CD4-positive, alpha-beta T cell treated with Interleukin-17A for 1 hour (primary cell): ENCODE measurements at places on chromosomes 2 and 18.

GRCh38 chr2:138615257-138615656, 113.7 kb downstream of the SPOPL start:
- no peak for DNase-seq

GRCh38 chr2:49770919-49771318, 616.6 kb upstream of the FSHR start:
- DNase-seq, result no peak

DNA sequence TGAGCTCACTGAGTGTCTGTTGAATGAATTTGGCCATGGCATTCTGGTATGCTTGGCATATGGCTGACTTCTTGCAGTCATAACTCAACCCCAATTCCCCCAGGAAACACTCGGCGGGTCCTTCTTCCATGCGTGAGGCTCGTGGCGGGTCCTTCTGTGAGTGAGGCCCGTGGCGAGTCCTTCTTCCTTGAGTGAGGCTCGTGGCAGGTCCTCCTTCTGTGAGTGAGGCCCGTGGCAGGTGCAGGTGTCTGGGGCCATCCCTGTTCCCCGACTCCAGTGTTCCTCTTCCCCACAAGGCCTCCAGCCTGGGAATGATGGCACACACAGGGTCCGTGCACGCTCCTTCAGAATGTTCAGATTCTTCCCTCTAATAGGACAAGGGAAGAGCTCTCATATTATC, 169.0 kb downstream of the EIPR1 start:
- no peak for DNase-seq

DNA sequence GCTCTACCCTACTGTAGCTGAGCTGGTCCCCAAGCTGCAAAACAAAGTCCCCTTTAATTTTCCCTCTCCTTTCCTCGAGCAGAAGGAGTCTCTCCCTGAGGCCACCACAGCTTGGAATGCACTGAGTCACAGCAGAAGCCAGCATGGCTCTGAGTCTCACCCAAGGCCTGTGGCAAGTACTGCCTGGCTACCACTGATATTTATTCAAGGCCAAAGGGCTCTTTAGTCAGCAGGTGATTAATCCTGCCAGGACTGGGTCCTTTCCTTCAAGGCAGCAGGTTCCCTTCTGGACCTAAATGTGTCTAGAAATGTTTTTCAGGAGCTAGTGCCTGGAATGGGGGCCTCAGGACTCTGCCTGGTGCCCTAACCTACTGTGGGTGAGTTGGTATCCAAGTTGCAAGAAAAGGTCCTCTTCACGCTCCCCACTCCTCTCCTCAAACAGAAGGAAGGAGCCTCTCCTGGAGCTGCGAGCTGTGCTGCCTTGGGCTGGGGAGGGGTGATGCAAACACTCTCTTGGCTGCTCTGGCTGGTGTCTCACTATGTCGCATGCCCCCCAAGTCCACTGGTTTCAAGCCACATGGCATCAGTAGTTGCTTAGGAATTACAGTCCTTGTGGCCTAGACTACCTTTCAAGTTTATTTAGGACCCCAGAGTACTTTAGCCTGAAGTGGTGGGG, 53.4 kb downstream of the CD28 start:
- no peak for DNase-seq

GRCh38 chr2:45980161-45980865, 316.9 kb upstream of the EPAS1 start:
- DNase-seq, result no peak

DNA sequence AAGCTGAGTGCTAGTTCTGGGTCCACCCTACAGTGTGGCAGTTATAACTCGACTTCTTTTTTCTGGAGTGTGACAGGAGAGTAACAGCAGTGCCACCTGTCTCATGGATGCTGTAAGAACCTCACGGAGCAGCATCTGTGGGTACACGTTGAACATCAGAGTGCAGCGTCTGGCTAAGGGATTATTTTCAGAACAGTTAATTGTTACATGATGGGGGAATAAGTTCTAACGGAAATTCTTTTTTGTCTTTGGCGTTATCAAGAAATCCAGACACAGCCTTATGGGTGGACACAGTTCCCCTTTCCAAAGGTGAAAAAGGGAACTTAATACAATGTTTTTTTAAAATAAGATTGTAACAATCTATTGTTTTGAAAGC, 28.3 kb upstream of the TOGARAM2 start:
- DNase-seq, result no peak

GRCh38 chr2:25032901-25033300, 9.0 kb upstream of the EFR3B start:
- no peak for DNase-seq
